ENCODE measurements at places on chromosomes 1 and 21.

DNA sequence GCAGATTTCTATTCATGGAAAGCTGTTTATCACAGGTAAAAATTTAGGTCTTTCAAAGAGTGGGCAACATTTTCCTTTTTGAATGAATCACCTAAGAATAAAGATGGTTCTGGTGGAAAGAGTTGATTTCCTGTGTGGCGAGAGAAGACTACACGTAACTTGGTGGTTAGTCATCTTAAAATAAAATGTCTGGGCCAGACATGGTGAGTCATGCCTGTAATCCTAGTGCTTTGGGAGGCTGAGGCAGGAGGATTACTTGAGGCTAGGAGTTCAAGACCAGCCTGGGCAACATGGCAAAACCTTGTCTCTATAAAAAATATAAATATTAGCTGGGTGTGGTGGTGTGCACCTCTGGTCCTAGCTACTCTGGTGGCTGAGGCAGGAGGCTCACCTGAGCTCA lies 65.7 kb downstream of the DISP1 start:
- DNase-seq = no peak

- DNase-seq = no peak
Measured at GRCh38 chr1:232211149-232211548, 418.8 kb downstream of the SIPA1L2 start.

DNA sequence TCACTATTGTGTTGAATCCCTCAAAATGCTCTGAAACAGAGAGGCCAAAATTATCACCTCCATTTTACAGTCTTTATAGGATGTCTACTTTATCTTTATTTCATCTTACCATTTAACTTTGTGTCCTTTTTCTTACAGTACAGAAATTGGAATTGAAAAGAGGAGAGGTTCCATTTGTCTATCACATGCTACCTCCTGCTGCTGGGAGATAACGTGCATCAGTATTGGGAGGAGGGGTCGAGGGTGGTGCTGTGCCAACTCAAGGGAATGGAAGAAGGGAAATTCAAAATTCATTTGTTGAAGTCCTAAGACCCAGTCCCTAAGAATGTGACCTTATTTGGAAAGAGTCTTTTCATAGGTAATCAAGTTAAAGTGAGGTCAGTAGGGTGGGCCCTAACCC lies 85.3 kb downstream of the HHIPL2 start:
- no peak for DNase-seq

- no peak for DNase-seq
Measured at GRCh38 chr1:222096883-222097282, 355.0 kb upstream of the DUSP10 start.

DNA sequence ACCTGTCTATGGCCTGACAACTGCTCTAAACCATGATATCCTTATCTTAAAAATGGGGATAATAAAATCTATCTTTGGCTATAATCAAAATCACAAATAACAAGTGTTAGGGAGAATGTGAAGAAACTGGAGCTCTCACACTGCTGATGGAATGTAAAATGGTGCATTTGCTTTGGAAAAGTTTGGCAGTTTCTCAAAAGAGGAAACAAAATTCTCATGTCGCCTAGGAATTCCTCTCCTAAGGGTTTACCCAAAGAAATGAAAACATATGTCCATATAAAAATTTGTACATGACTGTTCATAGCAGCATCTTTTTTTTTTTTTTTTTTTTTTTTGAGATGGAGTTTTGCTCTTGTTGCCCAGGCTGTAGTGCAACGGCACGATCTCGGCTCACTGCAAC lies 64.3 kb downstream of the ZNF281 start:
- DNase-seq = no peak

- DNase-seq = no peak
Measured at GRCh38 chr1:70486676-70487458, 75.8 kb downstream of the CTH start.

DNA sequence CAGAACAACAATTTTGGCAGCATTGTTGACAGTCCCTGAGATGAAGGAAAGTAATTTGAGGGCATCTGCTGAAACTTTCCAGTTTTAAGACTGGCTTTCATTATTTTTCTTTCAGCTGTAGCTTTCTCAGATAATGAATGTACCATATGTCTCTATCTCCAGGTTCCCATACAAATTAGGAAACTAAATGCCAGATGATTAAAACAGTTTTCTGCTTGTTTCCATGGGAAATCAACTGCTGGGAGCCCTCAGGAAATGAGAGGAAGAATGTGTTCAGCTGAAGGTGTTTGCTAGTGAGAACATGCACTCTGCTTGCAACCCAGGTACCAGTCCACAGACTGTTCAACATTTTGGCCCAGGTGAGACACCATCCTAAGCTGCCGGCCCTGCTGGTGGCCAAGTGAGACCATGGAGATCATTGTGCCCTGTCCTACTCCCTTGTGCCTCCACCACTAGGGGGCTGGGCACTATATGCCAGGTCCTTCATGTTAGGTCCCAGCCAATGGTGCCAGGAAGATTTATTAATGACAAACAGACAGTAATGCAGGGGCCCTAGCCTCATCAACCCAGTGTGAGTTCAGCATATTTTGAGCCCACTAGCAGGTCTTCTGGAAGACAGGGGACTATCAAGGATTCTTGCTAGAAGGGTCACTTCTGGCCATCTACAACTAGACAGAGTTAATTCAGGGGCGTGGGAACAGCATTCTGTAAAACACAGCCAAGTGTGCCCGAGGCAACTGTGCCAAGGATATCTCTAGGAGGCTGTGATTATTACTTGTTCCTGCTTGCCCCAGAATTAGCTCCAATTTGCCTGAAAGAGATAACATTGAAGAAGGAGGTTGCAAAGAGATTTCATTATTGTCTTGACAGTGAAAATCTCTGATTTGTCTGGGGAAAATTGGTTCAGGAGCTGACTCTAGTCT lies 17.0 kb upstream of the LRRC8C start:
- no peak for DNase-seq

DNA sequence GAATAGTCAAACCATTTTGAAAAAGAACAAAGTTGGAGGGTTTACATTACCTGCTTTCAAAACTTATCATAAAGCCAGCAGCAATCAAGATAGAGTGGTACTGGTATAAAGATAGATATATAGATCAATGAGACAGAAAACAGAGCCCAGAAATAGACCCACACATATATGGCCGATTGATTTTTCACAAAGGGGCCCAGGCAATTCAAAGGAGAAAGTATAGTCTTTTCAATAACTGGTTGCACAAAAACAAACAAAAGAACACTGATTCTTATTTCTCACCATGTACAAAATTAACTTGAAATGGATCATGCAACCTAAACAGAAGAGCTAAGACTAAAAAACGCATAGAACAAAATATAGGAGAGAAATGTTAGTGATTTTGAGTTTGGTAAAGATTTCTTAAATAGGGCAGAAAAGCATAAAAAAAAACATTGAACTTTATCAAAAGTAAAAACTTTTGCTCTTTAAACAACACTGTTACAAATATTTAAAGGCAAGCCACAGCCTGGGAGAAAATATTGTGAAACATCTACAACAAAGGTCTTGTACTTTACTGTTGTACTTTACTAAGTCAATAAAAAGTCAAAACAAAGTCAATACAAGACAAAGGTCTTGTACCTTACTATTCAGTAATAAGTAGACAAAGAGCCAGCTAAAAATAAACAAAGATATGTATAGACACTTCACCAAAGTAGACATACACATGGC lies 50.2 kb downstream of the ST3GAL3 start:
- DNase-seq = no peak

- DNase-seq = no peak
Measured at GRCh38 chr1:152166966-152167365, 7.9 kb upstream of the RPTN start.

GRCh38 chr1:229086686-229087085 lies 184.2 kb upstream of the RAB4A start:
- no peak for DNase-seq

- DNase-seq = no peak
Measured at GRCh38 chr1:84282780-84283333, 18.7 kb upstream of the SAMD13 start.

GRCh38 chr1:40808002-40808401 lies 24.4 kb downstream of the KCNQ4 start:
- DNase-seq = no peak

DNA sequence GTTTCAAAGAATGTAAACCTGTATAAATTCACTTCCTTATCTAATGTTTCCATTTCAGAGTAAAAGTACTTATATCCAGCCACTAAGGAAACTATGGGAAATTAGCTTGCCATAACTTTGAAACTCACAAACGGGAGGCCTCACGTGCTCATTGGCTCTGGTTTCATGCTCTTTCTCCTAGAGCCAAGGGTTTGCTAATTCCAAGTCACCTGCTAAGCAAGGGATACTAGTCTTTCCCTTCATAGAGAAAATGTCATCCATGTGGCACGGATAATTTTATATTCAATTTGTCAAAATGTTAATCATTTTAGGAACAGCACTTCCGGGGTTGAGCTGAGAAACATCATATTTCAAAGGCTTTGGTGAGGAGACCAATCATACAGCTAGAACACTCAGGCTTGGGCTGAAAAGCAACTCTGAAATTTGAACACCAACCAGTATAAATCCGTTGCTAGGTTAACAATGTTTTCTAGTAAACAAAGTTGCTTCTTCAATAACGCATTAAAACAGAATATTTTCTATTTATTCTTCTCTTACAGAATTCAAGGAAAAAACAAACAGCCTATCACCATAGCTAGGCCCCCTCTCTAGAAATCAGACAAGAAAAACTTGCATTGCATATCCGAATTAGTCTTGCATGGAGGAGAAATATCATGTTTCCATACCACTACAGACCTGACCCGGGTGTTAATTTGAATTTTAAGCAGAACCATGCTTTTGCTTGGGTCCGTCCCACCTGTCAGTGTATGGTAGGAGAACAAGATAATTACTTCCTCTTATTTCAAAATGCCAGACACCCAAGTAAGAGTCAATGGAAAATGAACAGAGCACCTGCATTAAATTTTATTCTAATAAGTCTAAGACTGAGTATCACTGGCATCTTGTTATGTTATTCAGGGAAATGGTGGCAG lies 196.1 kb upstream of the ESRRG start:
- DNase-seq = no peak

- DNase-seq = no peak
Measured at GRCh38 chr1:160542303-160542945, 19.4 kb upstream of the SLAMF6 start.

- no peak for DNase-seq
Measured at GRCh38 chr1:228753786-228754360, 18.6 kb downstream of the RHOU start.

DNA sequence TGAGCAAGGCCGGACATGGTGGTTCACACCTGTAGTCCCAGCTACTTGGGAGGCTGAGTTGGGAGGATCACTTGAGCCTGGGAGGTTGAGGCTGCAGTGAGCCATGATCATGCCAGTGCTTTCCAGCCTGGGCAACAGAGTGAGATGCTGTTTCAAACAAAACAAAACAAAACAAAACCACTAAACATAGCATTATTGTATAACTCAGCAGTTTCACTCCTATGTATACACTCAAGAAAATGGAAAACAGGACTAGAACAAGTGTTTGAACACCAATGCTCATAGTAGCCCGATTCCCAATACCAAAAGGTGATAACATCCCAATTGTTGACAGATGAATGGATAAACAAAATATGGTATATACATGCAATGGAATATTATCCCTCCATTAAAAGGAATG lies 1.3 kb upstream of the SPATA21 start:
- DNase-seq = no peak

- DNase-seq = no peak
Measured at GRCh38 chr1:66575739-66576138, 41.8 kb downstream of the SGIP1 start.

DNA sequence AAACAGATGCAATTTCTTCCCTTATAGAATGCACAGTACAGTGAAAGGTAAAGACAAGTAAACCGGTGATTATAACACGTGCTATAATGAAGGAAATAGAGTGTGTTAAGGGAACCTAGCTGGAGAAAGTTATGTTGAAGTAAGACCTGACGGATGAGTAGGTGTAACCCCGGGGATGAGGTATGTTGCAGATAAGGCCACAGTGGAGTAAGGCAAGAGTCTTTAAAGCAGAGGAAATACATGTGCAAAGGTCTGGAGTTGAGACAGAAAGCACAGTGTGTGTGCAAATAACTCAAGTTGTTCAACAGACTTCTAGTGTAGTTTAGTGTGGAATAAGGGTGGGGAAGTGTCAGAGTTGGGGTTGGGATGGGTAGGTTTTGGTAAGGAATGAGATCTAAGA lies 2.9 kb downstream of the DBT start:
- no peak for DNase-seq

DNA sequence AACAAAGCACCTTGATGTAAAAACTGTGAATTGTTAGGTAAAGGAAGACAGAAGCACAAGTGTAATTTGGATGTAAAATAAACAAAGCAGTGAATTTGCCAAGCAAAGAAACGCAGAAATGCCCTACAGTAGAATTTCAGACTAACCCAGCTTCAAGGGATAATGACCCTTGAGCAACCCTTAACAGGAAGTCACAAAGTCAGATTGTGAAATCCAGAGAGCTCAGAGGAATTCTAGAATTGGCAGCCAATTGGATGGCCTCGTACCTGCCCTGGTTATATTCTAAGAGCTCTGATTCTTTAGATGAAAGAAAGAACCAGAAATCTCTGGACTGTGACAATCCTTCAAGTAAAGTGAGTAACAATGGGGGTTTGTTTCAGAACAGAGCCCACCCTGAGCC lies 152.7 kb upstream of the CHRM3 start:
- no peak for DNase-seq

GRCh38 chr1:20318971-20319370 lies 28.3 kb downstream of the VWA5B1 start:
- no peak for DNase-seq

GRCh38 chr1:205141236-205142101 lies 19.7 kb upstream of the RBBP5 start:
- DNase-seq = peak; percentile 27

DNA sequence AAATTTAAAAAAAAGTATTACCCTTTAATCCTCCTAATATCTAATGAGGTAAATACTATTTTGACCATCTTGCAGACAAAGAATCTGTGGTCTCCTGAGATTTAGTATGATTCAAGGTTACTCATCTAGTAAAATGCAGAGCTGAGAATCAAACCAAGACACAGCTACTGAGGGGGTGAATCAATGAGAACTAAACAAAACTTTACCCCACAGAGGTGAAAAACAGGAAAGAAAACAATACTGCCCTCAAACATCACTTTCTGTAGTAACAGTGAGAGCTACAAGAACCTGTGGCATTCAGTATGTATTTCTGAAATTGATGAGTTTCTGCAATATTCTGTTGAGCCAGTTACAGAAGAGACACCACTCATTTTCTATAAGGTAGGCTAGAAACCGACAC lies 85.1 kb downstream of the JAK1 start:
- no peak for DNase-seq

GRCh38 chr1:69377507-69377906 lies 190.2 kb upstream of the LRRC7 start:
- DNase-seq = no peak
